ENCODE measurements at places on chromosomes 6 and 20.
A peak's percentile ranks its signal among the peaks of the same experiment; 100 is the strongest.

- no peak for DNase-seq
Measured at GRCh38 chr20:64211874-64212658, 43.5 kb upstream of the PCMTD2 start.

GRCh38 chr20:13142143-13142542 is 78.9 kb upstream of the ISM1 start:
- no peak for DNase-seq

GRCh38 chr6:164130151-164130550 is 715.6 kb downstream of the QKI start:
- DNase-seq: peak; percentile 39

- no peak for DNase-seq
Measured at GRCh38 chr6:46549155-46549554, 57.9 kb upstream of the RCAN2 start.

- DNase-seq: no peak
Measured at GRCh38 chr20:58740356-58741308, 48.0 kb downstream of the NPEPL1 start.

GRCh38 chr20:62117658-62118057 is 4.6 kb upstream of the LSM14B start:
- no peak for DNase-seq

DNA sequence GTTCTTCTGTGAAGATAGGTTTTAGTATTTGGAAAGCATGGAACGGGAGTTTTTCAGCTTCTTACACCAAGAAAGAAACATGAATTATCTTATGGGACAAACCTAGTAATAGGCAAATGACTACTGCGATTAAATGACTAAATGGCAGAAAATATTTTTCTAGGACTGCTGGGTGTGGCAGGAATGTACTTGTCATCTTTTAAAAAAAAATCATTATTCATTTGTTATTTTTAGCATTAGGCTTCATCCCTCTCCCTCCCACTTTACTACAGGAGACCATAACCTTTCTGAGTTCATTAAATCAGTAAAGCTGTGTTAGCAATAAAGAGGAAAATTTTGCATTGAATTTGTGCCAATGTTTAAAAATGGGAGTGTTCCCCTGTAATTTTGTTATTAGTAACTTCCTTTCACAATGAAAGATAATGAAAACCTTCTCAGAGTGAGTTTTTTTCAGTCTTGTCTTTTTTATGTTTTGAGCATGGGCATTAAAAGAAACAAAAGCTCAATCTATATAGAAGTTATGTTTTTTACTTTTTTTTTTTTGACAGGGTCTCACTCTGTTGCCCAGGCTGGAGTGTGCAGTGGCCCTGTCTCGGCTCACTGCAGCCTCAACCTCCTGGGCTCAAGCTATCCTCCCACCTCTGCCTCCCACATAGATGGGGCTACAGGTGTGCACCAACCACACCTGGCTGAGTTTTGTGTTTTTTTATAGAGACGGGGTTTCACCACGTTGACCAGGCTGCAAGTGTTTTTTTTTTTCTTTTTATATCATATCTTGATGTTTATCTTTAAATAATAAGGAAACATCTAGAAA is 105.6 kb upstream of the CLDN20 start:
- DNase-seq: no peak

DNA sequence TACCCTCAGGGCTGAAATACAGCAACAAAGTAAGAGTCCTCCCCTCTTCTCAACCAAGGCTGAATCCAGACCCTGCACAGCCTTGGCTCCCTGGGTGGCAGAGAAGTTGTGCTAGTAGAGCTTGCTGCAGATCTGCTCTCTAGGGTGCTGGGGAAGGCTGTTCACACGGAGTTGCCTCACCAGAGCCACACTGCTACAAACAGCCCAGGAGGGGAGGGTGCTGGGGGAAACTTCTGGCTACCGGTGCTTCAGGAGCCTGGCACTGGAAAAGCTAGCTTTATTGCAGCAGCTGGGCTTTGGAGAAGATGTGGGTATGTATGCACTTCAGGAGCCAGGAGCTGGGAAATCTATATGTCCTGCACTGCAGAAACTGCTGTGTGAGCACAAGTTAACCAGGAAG is 37.6 kb upstream of the SUPT3H start:
- DNase-seq: no peak

DNA sequence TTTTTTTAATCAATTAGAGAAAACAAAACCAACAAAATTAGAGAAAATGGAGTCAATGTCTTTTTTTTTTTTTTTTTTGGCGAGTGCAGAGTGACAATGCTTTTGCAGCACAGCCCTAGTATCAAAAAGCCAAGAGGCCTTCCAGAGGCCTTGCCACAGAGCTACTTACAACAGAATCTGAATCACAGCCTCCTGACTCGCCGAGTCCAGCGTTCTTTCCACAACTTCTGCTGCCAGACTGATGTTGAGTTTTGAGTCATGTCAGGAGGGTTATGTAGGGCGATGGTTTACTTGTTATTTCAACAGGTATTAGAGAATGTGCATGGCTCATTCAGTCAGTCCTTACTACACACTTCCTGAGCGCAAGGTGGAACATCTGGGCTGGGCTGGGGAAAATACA is 88.6 kb downstream of the FNDC1 start:
- DNase-seq: no peak

DNA sequence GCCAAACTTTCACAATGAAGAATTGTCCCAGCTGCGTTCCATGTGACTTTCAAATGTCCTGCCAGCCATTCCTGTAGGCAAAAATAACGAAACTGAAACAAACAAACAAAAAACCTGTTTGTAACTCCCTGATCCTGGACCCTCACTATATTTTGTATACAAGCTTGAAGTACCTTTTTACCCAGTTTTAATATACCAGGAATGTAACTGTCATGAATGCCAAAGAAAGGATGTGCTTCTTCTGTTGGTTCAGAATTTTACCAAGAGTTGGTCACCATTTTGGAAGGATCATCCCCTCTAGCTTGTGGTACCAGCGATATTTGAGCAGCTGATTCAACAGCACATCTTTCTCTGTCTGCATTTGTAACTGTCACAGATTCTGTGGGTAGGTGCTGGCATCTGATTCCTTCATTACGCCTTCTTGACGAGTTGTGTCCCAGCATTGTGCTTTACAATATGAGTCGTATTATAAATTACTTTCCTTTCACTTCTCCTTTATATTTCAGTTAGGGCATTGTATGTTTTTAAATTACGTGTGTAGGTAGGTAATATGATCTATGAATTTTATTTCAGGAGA is 93.9 kb downstream of the DLGAP4 start:
- DNase-seq: no peak

DNA sequence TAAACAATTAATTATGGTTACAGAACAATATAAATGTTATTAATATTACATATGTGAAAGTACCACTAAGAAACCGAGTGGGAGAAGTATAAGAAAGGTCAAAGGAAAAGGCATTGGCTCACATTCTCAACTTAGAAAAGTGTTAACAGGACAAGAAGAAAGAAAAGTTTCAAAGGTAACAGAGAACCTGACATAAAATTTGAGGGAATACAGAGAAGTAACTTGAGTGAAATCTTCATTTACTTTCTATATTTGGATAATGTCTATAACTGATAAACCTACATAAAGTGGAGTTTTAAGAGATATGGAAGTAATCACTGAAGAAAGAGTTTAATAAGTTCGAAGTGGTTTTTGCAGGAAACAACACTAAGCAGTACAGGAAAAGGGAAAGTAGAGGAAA is 30.1 kb downstream of the REPS1 start:
- DNase-seq: no peak

GRCh38 chr20:573414-574296 is 30.1 kb upstream of the CSNK2A1 start:
- no peak for DNase-seq

DNA sequence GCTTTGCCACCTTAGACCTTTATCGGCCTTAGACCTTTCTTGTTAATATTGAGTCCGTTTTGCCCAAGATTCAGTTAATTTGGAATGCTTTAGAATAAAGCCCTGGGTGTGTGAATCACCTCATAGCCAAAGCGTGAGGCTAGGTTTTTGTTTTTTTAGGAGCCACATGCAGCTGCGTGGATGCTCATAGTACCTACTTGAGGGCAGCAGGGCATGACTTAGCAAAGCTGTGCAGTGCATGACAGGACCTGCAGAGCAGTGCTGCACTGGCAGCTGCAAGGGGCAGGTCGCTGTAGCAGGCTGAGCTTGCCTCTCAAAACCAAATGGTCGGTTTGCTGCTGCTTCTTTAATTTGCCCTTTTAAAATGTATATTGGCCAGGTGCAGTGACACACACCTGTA is 116.1 kb downstream of the JAG1 start:
- DNase-seq: no peak

- DNase-seq: no peak
Measured at GRCh38 chr6:90849686-90850085, 262.8 kb upstream of the MAP3K7 start.

DNA sequence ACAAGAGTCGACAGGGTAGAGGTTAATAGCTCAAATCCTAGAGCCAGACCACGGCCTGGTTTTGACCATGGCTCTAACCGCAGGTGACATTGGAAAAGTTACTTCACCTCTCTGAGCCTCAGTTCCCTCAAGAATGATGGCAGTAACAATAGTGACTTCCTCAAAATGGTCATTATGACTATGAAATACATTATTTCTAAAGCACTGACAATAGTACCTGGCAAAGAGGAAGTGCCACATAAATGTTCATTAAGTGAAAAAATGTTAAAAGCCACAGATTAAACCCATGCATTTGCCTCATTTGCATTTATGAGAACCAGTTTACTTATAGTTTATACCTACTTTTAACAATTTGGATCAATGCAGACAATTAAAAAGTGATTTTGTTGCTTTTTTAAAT is 12.3 kb downstream of the BTBD3 start:
- DNase-seq: no peak

- DNase-seq: no peak
Measured at GRCh38 chr6:80976336-80976735, 776.1 kb downstream of the TENT5A start.

- no peak for DNase-seq
Measured at GRCh38 chr6:43964659-43965570, 162.3 kb downstream of the MRPL14 start.

- DNase-seq: no peak
Measured at GRCh38 chr6:45371924-45372573, 5.7 kb downstream of the SUPT3H start.

DNA sequence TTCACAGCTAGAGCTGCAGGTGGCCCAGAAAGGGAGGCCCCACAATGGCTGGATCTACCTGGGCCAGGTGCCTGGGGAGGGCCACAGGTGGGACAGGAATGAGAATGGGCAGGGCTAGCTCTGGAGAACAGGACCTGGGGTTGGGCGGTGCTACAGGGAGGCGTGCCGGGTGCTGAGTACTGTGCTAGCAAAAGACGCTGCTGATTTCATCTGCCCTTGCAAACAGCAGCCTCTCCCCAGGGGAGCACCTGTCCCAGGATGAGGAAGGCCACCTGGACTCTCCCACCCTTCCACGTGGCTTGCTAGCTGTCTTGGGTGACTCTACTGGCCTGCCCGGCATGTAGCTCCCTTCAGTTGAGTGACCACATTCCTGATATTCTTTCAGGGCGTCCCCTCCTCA is 6.6 kb upstream of the YTHDF1 start:
- DNase-seq: no peak

GRCh38 chr6:29517728-29518440 is 30.1 kb upstream of the MAS1L start:
- DNase-seq: no peak

DNA sequence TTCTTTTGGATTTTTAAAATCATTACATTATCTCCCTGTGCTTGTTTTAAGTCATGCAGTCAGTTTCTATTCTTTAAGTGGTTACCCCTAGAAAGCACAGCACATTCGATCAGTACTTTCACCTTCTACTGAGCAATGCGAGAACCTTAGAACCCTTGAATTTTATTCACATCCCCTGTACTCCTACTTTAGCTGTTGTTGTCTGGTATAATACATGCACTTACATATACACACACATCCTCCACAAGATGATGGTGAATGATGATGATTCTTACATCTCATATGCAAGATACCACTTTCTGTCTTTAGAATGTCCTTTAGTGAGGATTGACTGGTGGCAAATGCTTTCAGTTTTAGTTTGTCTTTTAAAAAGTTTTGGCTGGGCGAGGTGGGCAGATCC is 5.7 kb downstream of the CDC40 start:
- no peak for DNase-seq

- DNase-seq: no peak
Measured at GRCh38 chr6:132143258-132143657, 192.1 kb upstream of the CCN2 start.

- DNase-seq: no peak
Measured at GRCh38 chr6:135851442-135852271, at the start of gene PDE7B. Gene PDE7B, plus strand, starts transcription at chr6:135851701.

DNA sequence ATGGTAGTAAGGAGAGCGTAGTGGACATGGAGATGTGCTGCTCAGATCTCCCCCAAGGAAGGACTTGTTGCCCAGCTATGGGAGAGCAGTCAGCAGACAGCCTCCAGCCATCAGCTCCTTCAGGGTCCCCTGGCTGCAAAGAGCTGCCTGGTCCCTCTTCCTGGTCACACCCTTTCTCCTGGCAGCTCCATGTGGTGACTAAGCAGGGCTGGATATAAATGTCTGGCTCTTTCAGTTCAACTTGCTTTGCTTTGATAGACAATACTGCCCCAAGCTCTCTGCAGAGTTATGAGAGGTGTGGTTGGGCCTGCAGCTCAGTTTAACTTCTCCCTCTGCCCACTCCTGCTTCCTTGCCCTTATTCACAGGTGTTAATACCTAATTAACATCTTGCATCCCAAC is 64.1 kb upstream of the DDR1 start:
- DNase-seq: no peak

DNA sequence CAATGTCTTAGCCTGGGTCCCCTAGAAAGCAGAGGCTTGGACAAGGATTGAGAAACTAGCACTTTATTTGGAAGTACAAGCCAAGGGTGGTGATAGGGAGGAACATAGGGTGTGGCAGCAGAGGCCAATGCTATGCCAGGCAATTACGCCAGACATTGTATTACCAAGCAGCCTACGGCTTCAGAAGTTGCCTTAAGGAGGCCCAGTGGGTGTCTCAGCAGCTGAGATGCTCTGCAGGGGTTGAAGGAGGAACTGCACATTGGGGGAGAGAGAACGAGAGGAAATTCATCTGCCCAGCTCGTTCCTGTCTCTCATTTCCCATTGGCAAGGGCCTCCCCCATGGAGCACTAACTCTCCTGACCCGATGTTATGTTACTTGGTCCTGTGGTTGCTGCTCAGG is 859 bp downstream of the C20orf202 start:
- no peak for DNase-seq

- no peak for DNase-seq
Measured at GRCh38 chr20:760751-761417, 7.4 kb downstream of the SLC52A3 start.

DNA sequence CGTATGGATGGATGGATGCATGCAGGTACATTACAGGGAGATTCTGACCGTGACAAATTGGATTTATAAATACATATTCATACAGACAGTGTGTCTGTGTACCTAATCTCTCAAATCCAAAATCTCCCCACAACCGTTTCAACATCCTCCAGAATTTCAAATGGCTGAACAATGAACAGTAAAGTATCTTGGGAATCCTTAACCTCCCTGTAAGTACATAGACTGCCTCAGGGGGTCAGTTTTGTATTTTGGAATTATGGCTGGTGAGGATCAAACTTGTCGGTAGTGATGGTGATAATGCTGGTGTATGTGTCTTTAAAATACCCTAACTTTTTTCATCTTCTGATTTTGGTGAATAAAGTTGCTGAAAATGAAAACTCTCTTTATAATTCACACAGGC is 246.2 kb downstream of the FOXC1 start:
- no peak for DNase-seq

- DNase-seq: no peak
Measured at GRCh38 chr20:8443464-8444072, 311.5 kb downstream of the PLCB1 start.

Data from NCI-H2081 (cell line).